ENCODE measurements at places on chromosomes 12 and 14.

DNA sequence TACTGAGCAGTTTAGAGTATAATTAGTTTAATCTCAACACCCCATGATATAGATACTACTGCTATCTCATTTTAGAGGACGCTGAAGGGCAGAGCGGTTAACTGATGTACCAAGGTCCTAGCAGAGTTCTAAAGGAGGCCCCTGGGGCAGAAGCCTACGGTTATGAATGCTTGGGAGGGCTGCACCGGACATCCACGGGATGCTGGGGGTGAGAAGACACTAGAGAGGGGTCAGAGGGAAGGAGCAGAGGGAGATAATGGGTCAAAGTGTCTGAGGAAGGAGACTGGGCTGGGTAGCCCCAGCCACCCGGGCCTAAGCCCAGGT is 1.6 kb upstream of the ACTR6 start:
- no peak for DNase-seq

DNA sequence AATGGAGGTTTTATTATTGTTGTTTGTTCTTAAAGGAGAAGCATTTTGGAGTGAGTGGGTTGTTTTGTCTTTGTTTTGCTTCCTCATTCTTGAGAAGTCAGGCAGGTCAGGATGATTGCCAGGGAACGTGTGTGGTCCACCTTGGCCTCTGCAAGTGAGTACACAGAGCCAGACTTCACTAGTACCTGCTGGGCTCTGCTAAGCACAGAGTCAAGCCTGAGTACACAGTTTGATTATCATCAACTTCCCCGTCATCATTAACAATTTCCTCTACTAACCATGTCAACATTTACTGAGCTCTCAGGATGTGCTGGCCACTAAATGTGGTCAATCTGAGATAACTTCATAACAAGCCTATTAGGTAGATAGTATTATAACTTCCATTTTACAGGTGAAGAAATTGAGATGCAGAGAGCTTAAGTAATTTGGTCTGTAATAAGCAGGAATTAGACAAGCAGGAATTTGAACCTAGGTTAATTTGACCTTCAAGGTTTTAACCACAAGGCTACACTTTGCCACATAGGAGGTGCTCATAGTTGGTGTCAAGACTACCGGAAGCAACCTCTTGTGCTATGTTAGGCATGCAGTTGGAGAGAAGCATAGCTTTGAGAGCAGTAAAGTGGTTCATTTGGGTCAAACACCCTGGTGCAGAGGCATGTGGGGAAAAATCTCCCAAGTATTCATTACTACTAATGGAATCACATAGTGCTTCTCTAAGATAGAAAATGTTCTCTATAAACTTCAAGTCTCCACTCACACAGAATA is 178.3 kb downstream of the NUAK1 start:
- DNase-seq, result no peak

GRCh38 chr14:86153480-86153879 is 623.5 kb downstream of the FLRT2 start:
- DNase-seq, result no peak

DNA sequence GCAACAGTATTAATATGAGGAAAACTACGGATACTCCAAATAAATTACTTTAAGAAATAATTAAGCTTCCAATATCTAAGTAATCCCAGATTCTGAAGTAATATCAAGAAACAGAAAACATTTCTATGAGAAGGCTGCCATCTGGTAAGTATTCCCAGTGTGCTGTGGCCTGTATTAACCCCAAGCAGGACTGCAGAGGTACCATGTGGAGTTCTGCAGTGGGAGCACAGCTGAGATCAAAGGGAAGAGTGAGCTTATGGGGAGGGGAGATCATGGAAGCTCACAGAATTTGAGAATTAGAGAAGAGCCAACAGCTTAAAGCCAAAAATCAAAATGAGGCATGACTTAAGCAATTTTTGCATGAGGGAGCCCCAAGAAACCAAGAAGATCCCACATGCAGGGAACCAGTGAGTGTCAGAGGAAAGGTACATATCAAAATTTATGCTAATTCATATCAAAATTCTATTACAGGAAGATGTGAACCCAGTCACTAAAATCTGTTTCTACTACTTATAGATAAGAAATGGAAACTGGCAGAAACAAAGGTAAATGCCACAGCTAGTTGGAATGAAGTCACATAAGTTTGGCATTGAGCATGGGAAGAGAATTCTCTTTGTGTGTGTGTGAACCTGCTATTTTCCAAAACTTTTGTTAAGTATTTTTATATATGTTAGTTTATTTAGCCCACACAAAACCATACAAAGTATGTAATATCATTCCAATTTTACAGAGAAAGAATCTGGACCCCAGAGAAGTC is 62.6 kb upstream of the KITLG start:
- DNase-seq, result no peak

DNA sequence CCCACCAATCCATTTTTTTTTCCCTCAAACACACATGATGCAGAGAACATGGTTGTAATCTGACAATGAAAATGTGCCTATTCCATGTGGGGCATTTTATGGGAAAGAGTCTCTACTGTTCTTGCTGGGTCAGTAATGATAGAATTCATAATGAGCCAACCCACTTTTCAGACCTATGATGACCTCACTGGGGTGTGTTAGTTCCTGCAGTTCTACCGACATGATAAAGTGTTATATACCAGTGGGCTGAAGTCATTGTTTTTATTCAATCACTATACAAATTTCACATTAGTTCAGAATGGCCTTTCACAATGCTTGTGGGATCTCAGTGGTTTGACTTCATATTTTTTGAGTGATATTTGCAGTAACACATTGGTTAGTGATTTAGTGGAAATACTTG is 47.5 kb downstream of the PPFIBP1 start:
- DNase-seq, result no peak

GRCh38 chr14:73234586-73235394 is 2.5 kb upstream of the PAPLN start:
- DNase-seq, result no peak
